Dermis microvascular lymphatic vessel endothelial cell (primary cell): ENCODE measurements at places on chromosomes 16 and 17. TPM values are rescaled to one million over a fixed set of nuclear protein-coding genes. Genes with fewer than 3 reads are reported as not detected.
A peak's percentile ranks its signal among the peaks of the same experiment; 100 is the strongest.

GRCh38 chr17:44317545-44317944, 7.1 kb downstream of the SLC25A39 start:
- no peak for DNase-seq

DNA sequence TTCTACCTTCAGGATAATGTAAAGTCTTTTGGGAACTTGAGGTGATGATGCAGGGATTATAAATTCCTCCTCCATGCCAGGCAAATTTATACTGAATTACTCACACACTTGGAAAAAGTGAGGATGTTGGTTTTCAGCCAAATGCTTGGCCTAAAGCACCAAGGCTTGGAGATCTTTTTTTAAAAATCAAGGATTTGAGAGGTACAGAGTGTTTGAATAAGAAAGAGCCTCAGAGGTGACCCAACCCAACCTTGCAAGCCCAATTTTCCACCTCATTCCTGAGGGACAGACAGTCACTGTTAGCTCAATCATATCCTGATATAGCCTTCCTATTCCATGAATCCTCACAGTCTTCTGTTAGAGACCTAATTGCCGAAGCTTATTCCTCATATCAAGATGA, 14.0 kb downstream of the GRIN2A start:
- DNase-seq = no peak

TBKBP1 gene
- 6.8 and 8.5 TPM in 2 replicates for total RNA-seq

DNA sequence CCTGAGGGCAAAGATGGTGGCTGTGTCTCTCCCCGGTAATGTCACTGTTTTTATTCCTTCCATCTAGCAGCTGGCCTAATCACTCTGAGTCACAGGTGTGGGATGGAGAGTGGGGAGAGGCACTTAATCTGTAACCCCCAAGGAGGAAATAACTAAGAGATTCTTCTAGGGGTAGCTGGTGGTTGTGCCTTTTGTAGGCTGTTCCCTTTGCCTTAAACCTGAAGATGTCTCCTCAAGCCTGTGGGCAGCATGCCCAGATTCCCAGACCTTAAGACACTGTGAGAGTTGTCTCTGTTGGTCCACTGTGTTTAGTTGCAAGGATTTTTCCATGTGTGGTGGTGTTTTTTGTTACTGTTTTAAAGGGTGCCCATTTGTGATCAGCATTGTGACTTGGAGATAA, 5.5 kb upstream of the RAPGEFL1 start:
- DNase-seq = no peak

GRCh38 chr16:9151074-9151473, 59.6 kb downstream of the HAPSTR1 start:
- DNase-seq = no peak

DNA sequence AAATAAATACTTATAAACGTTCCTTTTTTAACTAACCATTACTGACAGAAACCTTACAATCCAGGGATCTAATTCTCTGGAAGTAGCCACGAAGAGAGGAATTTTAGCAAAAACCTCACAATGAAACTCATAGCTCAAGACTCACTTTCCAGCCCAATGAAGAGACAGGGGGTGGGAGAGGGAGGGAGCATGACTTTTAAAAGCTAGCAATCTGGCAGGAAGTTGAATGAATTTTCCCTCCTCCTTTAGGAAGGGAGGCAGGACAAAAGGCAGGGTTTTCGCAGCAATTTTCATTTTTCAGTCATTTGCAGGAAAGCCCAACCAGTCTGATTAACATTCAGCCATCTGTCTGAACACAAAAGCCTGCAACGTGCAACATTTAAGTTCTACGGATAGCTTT, 381.5 kb upstream of the PSMD7 start:
- DNase-seq = no peak

GRCh38 chr17:75774471-75774990, 9.5 kb upstream of the GALK1 start:
- no peak for DNase-seq

GRCh38 chr17:73478768-73479424, 165.3 kb downstream of the SDK2 start:
- no peak for DNase-seq

GRCh38 chr16:27408012-27408601, 6.1 kb downstream of the IL21R start:
- peak; percentile 23 for DNase-seq
